Activated gamma-delta T cell treated with anti-CD3 and anti-CD28 coated beads, Interleukin-2, amount 50 U/mL, for 16 hours (primary cell): ENCODE measurements at places on chromosomes 11 and 22.

- DNase-seq: peak; percentile 9
Measured at GRCh38 chr11:17333799-17334586, 17.6 kb upstream of the NCR3LG1 start.

GRCh38 chr11:111540937-111541253 lies 375 bp downstream of the LAYN start:
- no peak for DNase-seq

DNA sequence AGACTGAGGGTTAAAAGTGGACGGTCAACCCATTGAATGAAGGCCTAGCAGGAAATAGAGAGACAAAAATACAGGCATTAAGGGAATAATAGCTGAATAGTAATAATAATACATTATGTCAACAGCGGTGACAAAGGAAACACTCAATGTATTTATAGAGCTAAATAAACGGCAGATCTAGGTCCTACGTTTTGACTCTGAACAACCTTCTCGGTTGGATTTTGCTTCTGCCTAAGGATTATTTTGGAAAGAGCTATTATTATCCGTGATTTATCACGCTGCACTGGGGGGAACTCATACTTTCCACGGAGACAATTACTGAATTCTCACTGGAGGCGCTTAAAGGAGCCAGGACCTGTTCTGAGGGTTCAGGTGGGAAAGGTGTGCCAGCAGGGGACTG lies 118.2 kb upstream of the KIRREL3 start:
- no peak for DNase-seq

GRCh38 chr22:34296461-34296860 lies 376.2 kb upstream of the LARGE1 start:
- no peak for DNase-seq

GRCh38 chr11:327581-327923 lies 6.9 kb upstream of the IFITM3 start:
- no peak for DNase-seq

- DNase-seq: no peak
Measured at GRCh38 chr11:39268176-39268690, 2191.2 kb downstream of the LRRC4C start.

DNA sequence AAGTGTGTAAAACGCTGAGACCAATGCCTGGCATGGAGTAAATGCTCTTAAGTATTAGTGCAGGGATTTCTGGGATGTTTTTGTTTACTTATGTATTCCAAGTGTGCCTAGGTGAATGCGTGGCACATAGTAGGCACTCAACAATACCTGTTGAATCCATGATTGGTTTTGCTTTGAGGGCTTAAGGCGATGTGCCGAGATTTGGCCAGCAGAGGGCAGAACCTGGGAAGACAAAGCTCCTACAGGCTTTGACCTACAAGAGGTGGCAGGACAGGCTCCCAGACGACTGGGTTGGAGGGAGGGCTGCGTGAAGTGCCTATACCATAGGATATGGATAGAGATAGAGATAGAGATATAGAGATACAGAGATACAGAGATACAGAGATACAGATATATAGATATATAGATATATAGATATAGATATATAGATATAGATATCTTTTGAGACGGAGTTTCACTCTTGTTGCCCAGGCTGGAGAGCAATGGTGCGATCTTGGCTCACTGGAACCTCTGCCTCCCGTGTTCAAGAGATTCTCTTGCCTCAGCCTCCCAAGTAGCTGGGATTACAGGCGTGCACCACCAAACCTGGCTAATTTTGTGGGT lies 13.9 kb downstream of the KCNE3 start:
- DNase-seq: peak; percentile 38

DNA sequence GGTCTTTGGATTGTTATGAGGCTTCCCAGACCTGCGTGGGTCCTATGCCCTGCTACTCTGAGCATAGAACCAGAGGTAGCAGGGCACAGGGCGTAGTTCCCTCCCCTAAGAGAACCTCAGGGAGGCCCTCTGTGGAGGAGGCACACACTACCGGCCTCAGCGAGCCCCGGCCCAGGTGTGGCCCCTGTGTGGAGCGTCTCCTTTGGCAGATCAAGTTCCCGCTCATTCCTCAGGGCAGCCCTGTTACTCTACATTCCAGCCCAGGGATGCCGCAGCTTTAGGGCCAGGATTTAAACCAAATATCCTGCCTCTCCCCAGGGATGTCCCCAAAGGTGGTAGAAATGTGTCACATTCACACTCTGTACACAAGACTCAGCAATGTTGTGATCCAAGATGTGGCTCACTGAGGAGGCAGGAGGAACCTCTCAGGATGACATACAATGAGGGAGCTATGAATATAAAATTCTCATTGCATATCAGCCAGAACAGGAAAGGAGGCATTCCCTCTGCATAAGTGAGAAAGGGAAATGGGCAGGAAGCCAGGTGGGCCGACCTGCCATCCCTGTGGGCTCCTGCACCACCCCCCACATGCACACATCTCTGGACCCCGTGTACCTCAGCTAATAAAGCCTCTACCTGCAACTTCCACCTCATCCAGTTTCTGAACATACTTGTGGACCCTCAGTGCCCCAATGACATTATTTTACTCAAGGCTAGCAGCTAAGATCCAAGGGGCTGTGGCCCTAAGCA lies 131.9 kb upstream of the TEAD1 start:
- DNase-seq: no peak

- DNase-seq: no peak
Measured at GRCh38 chr22:47342446-47342845, 580.0 kb downstream of the TBC1D22A start.

GRCh38 chr22:43136255-43136654 lies 6.9 kb downstream of the MCAT start:
- DNase-seq: no peak

DNA sequence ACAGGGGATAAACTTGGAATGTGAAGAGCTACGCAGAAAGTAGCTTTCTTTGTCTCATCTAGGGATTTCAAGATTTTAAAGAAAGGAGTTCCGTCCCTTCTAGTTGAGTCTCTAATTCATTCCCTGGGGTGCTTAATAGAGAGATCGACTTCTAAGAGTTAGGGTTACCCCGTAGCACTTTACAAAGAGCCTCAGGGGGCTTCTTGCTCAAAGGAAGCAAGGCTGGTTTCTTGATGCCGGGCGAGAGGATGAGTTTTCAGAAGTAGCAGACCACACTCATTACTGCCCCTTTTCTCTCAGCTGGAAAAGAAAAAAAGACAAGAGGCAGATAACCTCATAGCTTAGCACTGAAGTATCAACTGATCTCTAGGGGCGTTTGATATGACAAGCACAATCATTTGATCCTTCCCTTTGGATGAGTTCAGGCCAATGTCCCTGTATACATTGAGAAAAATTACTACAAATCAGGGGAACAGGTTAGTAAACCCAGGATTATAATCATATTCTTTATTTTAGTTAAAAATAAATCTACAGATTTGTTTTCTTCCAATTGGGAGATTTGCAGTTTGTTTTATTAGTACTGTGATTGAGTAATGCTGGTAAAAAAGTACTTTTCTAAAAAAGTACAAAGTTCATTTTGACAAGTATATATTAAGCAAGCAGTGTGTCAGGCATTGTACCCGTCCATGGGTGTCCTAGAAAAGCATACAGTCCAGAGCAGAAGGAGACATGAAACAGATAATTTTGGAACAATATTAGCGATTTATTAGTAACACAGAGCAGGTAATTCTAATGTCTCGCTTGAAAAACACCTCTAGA lies 18.7 kb downstream of the ELMOD1 start:
- DNase-seq: no peak

DNA sequence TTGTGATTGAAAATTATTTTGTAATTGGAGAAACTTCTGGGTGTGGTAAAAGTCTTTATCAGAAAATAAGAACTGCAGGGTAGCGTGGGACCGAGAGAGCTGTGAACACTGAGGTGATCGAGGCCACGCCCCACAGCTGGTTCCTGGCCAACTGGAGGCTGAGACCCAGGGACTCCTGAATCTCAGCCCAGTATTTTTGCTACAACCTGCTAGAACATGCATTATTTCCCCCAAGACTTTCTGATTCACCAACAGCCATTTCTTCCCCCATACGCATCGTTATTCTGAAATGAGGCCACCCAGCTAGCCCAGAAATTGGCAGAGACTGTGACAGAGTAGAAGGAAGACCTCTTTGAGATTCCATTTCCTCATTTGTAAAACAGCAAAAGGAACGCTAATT lies 3.4 kb upstream of the FGF19 start:
- no peak for DNase-seq

GRCh38 chr11:69578167-69578566 lies 62.8 kb upstream of the CCND1 start:
- DNase-seq: no peak

- no peak for DNase-seq
Measured at GRCh38 chr22:35154937-35155387, 89.0 kb downstream of the ISX start.

GRCh38 chr11:116492600-116492999 lies 280.2 kb downstream of the BUD13 start:
- no peak for DNase-seq

DNA sequence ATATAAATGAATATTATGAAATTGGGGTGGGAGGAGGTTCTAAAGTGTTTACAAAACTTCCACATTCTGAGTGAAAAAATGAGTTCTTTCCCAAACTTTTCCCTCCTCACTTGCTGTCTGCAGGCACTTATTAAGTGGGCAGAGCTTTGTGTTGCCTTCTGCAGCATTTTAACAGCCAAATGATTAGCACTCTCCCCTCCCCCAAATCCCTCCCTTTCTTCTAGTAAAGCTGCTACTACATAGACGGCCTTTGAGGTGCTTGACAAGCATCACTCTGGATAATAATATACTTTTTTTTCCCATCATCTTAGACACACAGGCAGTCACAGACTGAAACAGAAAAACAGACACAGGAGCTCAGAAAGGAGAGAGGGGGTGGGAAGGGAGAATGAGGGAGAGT lies 493.5 kb downstream of the DLG2 start:
- DNase-seq: no peak

DNA sequence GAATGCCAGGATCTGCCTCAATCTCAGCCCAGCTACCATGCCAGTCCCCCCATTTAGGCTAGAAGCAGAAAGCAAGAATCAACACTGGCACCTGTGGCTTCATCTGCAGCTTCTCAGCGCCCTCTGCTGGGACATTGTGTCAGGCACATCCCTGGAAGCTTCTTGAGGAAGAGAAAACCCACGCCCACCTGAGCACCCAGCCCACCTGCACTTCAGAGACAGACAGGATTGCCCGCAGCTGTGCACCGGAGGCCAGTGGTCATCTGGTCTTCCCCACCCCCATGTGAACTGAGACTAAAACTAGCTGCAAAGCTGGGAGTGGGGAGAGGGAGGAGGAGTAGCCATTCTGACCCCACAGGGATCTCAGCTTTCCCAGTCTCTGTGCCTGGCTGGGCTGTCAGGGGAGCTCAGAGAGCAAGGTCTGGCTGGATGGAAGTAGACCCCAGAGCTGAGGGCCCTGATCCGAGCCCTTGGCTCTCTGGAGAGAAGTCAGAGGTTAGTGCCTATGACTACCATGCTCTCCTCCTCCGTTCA lies 66.8 kb downstream of the FEZ1 start:
- peak; percentile 24 for DNase-seq

GRCh38 chr11:73293356-73293936 lies 14.6 kb upstream of the ARHGEF17 start:
- DNase-seq: no peak

GRCh38 chr11:72759468-72759985 lies 7.3 kb upstream of the ARAP1 start:
- no peak for DNase-seq

GRCh38 chr11:86664930-86665329 lies 7.5 kb downstream of the ME3 start:
- DNase-seq: no peak

DNA sequence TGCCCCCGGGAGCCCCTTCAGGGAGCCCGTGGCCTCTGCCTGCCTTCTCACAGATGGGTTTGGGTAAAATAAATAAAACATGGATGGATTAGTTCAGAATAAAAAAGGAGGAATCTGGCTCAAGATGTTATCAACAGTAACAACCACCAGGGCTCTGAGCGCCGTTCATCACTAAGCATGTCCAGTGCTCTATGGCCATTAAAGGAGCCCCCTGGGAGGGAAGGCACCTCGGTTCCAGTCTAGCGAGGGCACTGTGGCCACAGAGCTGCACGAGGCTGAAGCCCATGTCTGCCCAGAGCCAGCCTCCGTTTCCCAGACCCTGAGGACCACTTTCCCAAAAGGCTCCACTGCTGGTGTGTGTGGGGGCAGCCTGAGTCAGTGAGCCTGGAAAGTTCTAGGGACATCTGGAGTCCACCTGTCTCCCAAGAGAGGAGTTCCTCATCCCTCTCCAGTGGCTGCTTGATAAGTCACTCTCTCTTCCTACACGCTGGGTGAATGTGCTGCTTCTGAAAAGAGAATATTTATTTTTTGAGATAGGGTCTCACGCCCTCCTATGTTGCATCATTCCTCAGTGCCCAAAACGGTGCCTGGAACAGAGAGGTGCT lies 614.6 kb downstream of the TBC1D22A start:
- DNase-seq: no peak

GRCh38 chr22:21837248-21837979 lies 30.0 kb downstream of the MAPK1 start:
- DNase-seq: no peak

- DNase-seq: no peak
Measured at GRCh38 chr22:17390087-17390486, 20.8 kb downstream of the CECR2 start.

GRCh38 chr11:114132944-114133394 lies 73.5 kb downstream of the ZBTB16 start:
- no peak for DNase-seq

DNA sequence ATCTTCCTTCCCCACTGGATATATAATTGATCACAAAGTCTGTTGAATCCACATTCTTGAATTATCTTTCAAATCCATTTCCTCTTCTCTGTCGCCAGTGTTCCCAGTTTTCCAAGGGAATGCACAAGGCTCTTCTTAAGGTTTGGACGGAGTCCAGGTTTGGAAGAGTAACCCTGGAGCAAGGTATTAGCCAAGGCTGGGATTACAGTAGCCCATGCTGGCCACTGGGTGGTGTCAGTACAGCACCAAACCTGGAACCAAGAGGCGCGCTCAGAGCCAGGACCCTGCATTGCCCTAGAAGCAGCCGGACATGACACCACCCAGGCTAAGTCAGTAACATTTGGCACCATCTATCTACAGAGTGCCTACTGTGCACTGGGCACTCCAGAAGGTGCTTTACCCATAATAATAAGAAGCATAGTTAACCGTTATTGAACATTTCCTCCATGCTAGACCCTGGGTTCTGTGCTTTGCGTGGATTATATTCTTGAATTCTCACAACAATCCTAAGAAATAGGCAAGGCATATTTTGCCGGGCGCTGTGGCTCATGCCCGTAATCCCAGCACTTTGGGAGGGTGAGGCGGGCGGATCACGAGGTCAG lies 48.0 kb upstream of the CLPB start:
- peak; percentile 19 for DNase-seq

GRCh38 chr22:46964773-46965550 lies 202.5 kb downstream of the TBC1D22A start:
- no peak for DNase-seq
